ENCODE measurements at places on chromosomes 1 and 21.

DNA sequence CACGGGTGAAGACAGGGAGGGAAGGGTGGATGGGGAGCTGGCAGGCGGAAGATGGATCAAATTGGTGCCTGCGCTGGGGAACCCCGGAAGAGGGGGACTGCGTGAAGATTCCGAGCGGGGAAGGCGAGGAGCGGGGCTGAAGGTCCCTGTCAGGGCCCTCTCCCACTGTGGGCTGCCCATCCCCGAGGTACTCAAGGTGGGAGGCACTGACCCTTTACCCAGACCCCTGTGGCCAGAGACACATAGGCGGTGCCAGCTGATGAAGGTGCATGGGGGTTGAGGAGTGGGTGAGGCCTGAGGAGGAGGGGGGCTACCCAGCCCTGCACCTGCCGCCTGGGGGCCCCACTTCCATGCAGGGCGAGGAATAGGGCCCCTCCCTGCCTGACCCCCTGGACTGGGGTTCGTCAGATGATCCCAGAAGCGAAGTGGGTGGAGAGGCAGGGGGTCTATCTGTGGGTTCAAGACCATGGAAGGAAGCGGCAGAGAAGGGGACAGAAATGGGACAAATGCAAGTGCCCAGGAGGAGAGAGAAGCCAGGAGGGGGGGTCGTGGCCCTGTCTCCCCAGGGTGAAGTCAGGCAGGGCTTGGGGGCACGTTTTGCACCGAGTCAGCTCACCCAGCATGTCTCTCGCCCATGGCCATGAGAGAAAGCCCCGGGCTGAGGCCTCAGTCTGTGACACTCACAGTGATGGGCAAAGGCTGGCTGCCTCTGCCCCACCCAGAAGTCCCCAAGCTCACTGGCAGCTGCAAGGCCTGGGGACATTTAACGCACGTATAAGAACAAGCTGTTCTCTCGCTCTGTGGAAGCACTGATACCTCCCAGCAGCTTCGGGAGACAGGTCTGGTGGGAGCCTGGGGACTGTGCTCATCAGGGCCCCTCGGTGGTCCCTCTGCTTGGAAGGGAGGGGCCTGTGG lies 7.0 kb upstream of the MMEL1 start:
- DNase-seq: no peak

DNA sequence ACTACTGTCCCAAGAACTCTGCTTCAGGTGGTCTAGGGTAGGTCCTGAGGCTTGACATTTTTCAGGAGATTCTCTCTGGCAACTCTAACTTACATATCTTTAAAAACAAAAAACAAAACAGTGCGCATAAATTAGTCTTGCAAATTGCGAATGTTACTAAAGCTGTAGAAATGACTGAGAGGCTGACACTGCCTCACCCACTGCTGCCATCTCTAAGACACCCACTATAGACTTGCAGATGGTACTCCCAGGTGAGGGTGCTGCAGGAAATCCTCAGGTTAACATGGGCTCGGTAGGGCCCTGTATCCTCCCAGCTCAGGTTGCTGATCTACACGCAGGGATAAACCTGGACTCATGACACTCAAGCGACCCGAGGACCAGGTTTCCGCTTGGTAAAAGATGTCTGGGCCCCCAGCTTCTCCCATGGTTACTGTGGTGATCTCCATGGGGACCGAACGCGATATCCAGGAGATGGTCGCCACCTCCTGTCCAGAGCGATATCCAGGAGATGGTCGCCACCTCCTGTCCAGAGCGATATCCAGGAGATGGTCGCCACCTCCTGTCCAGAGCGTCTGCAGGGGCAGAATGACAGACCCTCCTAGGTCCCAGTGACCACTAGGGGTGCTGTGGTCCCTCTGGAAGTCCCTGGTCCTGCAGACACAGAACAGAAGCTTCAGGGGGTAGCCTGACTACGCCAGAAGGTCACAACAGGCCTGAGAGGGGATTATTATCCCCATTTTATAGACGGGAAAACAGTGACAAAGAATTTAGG lies 16.2 kb upstream of the LY9 start:
- DNase-seq: no peak

- no peak for DNase-seq
Observed at GRCh38 chr1:44810101-44810761, 1.9 kb downstream of the BTBD19 start.

- no peak for DNase-seq
Observed at GRCh38 chr1:42927274-42927841, 31.3 kb downstream of the SLC2A1 start.
